Esophagus muscularis mucosa (tissue), 4 donors: ENCODE measurements at places on chromosomes 1 and 21. TPM values are rescaled to one million over a fixed set of nuclear protein-coding genes. Genes with fewer than 3 reads are reported as not detected.
A peak's percentile ranks its signal among the peaks of the same experiment; 100 is the strongest.

The VANGL2 gene
- total RNA-seq = 5.8 TPM

DNA sequence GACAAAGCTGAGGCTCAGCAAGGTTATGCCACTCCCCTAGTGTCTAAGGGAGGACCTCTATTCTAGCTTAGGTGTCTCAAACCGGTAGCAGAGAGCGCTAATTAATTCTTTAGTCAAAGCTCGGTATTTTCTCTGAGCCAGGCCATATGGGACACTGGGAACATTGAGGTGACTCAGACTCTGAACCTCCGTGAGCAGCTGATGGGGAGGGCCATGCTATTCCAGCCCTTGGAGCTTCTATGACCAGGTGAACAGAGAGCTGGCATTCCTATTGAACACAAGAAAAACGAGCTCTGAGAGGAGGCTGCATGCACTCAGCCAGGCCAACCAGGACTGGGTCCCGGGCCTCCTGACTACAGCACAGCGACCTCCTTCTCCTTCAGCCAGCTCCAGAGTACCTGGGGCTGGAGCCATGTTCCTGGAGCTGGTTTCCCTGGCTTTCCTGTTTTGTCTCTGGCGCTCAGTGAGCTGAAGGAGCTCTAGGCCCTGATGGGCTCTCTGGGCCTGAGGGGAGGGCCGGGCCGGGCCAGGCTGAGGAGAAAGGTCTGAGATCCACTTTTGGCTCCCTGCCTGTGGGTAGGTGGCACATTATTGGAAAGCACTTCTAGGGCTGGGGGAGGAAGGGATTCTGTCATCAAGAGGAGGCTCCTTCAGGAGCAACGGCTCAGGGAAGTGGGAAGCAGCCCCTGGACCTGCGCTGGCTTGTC is 37.0 kb downstream of the SLC9A1 start:
- DNase-seq = no peak

The RPTN gene
- not detected for total RNA-seq

The LRRC8D gene
- total RNA-seq = 6.6 TPM

DNA sequence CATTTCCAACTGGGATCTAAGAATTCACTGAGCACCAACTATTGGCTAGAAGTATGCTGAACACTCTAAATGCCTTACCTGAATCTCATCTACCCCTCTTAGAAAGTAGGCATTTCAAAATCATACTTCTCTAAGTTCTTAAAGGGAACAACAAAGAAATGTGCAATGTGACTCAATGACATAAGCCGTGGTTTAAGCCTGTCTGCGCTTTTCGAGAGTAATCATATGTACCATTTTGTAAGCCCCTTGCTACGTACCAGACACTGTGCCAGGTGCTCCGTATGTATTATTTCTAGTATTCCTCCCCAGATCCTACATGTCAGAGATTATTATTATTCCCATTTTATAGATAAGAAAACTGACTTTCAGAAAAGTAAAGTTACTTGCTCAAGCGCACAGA is 454.2 kb downstream of the SETD4 start:
- no peak for DNase-seq

The CASQ1 gene
- 4.5 TPM for total RNA-seq

The OR2L13 gene
- not detected for total RNA-seq

GRCh38 chr1:19923137-19923952 is at the start of gene PLA2G2E:
TSS of gene PLA2G2E (minus strand) at chr1:19923617. CDS start at chr1:19923559, 58 bp downstream.
- DNase-seq = no peak

DNA sequence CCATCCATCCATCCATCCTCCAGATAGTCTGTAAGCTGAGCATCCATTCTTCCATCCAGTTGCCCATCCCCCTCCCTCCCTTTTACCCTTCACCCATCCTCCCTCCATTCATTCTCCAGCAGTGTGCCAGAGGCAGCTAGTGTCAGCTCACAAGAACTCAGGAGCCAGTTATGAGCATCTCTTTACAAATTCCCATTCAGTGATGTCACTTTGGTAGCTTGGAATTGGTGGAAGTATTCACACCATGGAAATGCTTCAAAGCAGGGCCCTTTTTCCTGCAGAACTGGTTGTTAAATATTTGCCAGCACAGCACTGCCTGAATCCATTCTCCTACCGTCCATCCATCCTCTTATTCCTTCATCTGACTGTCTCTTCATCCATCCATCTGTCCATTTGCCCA is 72.5 kb downstream of the ARHGEF10L start:
- DNase-seq = no peak

GRCh38 chr1:107633596-107633995 is 331.4 kb downstream of the VAV3 start:
- no peak for DNase-seq

DNA sequence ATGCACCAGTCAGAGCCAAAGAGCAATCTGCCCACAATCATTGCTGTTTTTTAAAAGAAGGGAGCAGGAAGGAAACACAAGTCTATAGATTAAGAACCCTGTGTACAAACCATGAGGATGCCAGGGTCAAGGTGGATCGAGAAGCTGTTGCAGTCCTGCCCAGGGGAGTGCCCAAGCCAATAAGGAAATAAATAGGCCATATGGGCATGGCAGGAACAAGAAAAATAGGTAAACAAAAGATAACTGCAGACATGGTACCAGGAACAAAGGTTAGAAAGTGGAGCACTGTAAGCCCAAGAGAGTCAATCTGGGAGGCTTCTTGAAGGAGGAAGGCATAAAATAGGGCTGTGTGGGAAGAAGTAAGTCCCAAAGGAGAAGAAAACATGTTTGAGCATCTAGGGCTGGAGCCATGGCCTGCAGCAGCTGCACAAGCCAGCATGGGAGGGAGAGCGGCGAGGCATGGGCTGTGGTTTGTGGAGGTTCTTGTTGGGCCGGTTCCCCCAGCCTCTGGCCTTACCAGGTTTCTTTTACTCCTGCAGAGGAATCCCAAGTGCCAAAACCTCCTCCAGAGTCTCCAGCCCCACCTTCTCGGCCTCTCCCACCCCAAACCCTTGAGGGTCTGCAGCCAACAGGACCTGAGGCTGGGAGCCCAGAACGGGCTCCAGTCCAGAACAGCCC is 13.6 kb downstream of the INAVA start:
- no peak for DNase-seq

- no peak for DNase-seq
These were observed 168.8 kb downstream of the EIF4G3 start for GRCh38 chr1:21007876-21008275.

The FLG2 gene
- not detected for total RNA-seq

GRCh38 chr1:71049951-71050598 is 2.5 kb upstream of the PTGER3 start:
- DNase-seq = no peak

GRCh38 chr1:107526524-107527198 is 385.8 kb downstream of the NTNG1 start:
- DNase-seq = no peak

The SELL gene
- total RNA-seq = 1.0 TPM

DNA sequence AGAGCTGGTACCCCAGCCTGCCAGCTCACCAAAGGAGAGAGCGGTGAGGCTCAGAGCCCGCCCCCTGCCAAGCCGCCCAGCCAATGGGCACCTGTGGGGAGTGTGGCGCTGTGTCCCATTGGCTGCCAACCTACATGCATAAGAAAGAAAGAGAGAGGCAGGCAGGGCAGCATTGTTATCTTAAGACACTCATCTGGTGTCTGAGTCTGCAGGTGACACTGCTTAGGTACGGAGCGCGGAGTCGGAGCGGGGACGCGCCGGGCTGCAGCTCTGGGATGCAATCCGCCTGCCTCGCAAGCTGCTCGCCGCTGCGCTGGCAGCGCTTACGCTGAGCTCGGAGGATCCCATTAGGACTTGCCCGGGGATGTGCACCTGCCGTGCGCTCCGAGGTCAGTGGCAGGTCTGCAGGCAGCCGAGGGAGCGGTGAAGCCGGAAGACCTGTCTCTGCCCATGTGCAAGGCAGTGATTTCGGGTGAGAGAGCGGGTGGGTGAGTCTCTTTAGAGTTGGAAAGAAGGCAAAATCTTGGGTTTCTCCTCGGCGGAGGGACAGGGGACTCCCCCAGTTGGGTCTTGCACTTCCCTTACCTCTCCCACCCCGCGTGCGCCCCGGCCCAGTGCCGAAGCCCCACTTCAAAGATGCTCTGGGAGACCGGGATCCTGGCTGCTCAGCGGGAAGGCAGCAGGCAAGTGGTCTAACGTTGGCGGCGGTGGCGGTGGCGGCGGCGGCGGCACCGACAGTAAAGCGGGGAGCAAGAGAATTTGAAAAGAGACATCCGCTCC is at the start of gene BRINP2:
Gene BRINP2 (plus strand): TSS at position 203 of the 780 bp plus-strand sequence. CDS start 58,919 bp downstream, outside the sequence.
- DNase-seq = no peak

DNA sequence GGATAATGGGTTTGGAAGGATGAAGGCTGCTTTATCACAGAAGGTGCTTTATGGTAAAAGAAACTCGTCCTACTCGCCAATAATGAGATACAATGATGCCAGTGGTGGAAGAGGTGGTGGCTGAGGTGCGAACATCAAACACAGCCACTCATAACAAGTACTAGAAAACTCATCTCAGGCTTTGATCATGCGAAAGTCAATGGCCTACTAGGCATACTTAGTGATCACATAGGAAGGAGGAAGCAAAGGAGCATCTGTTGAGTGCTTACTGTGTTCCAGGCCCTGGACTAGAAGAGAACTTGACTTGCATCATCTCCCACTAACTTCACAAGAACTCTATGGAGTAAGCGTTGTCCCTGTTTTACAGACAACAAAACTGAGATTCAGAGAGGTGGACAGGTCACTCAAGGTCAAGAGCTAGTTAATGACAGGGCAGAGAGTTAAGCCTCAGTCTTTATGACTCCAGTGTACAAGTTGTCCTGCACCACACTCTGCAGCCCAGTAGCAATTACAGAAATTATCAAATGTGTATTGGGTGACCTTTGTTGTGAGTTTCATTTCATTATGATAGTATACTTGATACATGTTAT is 33.6 kb downstream of the RUNX1 start:
- no peak for DNase-seq

The DYNLT5 gene
- 3.1 TPM for total RNA-seq

The ACKR1 gene
- 315 TPM for total RNA-seq

DNA sequence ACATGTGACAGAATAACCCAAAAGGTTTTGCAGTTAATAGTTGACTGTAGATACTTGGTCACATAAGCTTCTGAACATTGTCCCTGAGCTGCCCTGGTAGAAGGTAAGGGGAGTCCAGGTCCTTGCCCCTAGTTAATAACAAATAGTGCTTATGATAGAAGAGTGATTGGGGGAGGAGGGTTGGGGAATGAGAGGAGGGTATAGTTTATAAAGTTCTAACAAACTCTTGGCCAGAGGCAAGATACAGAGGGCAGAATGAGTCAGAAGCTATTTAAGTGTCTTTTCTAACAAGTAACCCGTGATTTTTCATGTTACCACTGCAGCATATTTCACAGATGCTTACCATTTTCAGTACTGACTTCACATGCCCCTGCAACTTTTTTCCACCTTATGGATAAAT is 26.7 kb upstream of the MYOCOS start:
- no peak for DNase-seq

- DNase-seq = no peak
These were observed 119.3 kb downstream of the HLCS start for GRCh38 chr21:36847189-36847588.

- no peak for DNase-seq
These were observed 119.8 kb downstream of the TPR start for GRCh38 chr1:186255266-186255665.

GRCh38 chr1:194268839-194269238 is 1082.4 kb upstream of the B3GALT2 start:
- no peak for DNase-seq

GRCh38 chr1:160795951-160796383 is at the start of gene LY9:
TSS of gene LY9 (plus strand) at chr1:160796174. CDS start at chr1:160796188, 14 bp downstream.
- DNase-seq = peak; percentile 91

DNA sequence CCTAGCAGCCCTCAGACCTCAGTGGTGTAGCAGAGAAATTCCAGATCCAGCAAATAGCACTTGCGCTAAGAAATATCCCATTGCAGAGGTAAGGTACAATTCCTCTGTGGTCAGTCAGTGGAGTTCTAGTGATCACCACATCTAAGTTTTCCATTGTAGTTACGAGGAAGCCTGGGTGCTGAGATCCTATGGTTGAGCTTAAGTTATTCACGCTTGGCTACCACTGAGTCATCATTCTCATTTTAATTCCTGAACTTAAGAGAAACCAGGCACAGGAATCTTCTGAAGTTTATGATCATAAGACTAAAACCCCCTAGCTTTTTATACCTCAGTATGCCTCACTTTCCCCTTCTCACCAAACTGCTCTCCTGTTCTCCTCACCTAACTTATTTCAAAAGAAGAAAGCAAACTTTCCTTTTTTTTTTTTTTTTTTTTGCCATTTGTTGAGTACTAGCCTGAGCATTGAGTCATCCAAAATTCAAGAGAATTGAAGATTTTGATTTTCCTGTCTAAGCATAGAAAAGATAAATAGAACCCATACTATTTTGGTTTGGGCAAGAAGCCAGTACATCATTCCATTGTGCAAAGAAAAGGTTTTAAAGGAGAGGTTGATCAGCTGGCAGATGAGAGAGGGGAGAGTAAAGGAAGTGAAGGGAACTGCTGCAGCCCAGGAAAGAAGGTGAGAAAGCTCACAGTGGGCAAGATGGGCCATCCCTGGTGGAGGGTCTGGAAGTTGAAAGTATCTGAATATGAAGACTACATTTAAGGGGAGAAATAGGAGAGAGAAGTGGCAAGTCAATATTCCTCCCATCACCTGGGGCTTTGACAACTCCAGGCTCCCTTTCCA is 39.9 kb downstream of the SERBP1 start:
- no peak for DNase-seq

DNA sequence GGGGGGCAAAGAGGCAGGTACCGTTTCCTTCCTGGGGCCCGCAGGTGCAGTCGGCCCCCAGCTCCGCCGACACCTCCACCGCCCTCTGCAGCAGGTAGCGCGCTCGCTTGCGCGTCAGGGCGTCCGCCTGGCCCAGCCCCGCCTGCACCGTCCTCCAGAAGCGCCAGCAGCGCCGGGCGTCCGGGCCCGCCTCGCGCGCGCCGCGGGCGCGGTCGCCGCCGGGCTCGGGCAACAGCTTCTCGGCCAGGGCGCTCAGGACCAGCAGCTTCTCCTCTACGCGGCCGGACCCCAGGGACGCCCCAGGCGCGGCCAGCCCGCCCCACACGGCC is 863 bp downstream of the TARBP1 start:
- no peak for DNase-seq

GRCh38 chr1:56877973-56878372 is 23.4 kb downstream of the C8A start:
- no peak for DNase-seq

DNA sequence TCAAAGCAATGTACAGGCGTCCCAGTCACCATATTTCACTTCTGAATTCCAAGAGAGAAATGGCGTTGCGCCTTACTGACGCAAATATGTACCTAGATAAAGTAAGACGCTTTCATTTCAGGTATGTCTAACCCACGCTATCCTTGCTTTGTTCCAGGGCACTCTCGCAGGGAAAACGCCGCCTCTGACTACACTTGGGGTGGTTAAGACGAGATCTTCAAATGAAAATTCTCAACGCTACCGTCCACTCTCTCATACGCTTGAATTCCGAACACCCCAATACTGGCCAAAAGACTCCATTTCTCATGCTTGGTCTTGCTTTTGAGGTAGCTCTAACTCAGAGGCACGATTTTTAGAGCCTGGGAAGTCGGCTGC is 736 bp upstream of the ZMPSTE24 start:
- DNase-seq = no peak

- DNase-seq = no peak
These were observed 457.2 kb downstream of the AJAP1 start for GRCh38 chr1:5111581-5111980.

The PLPPR4 gene
- total RNA-seq = 0.42 TPM
